ENCODE measurements at places on chromosomes 3 and 15.

DNA sequence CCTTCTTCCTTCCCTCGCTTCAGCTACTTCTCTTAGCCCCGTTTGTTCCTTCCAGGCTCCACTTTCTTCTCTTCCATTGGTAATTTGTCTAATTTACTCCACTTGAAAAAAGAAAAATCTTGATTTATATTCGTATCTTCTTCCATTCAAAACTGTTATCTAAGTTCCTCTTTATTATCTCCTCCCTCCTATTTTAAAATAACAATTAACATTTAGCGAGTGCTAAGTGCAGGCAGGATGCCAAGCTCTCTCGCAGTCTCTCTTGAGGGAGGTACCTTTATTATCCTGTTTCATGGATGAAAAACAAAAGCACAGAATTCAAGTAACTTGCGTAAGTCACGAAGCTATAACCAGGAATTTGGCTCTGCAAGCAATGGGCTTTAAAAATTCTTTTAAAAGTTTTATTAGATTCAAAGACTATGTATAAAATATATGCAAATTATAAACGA, 418.9 kb upstream of the NAALADL2 start:
- DNase-seq, result peak; percentile 64

DNA sequence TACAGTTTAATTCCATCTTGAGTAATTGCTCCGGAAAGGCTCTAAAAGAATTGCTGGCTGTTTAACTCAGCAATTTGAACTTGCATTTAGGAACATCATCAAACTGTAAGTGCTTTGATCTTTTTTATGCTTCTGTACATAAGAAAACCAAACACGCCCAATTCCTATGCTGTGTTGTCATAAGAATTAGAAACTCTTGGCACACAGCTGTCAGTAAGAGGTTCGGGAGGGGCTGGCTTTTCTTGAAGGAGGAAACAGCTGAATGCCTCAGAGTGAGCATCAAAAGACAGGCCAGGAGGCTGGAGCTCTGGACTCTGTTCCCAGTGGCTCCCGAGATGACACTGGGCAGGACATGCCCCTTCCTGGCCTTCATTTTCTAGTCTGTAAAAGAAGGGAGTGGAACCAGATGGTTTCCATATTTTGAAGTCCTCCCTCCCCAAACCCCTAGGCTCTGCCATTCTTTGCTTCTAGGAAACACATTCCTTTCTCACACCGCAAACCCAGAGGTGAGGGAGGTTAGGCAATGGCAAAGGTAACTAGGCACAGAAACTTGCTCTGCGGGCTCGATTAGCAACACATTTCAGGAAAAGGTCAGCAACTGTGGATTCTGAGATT, 73.7 kb upstream of the DLG1 start:
- peak; percentile 90 for DNase-seq

- DNase-seq, result peak; percentile 35
Measured at GRCh38 chr15:48112242-48112641, 8.5 kb upstream of the SLC24A5 start.

GRCh38 chr3:178706411-178706810, 170.2 kb downstream of the KCNMB2 start:
- no peak for DNase-seq

- peak; percentile 69 for DNase-seq
Measured at GRCh38 chr3:123096731-123097130, 29.9 kb downstream of the PDIA5 start.

- no peak for DNase-seq
Measured at GRCh38 chr15:78630886-78631633, 9.9 kb downstream of the CHRNB4 start.

DNA sequence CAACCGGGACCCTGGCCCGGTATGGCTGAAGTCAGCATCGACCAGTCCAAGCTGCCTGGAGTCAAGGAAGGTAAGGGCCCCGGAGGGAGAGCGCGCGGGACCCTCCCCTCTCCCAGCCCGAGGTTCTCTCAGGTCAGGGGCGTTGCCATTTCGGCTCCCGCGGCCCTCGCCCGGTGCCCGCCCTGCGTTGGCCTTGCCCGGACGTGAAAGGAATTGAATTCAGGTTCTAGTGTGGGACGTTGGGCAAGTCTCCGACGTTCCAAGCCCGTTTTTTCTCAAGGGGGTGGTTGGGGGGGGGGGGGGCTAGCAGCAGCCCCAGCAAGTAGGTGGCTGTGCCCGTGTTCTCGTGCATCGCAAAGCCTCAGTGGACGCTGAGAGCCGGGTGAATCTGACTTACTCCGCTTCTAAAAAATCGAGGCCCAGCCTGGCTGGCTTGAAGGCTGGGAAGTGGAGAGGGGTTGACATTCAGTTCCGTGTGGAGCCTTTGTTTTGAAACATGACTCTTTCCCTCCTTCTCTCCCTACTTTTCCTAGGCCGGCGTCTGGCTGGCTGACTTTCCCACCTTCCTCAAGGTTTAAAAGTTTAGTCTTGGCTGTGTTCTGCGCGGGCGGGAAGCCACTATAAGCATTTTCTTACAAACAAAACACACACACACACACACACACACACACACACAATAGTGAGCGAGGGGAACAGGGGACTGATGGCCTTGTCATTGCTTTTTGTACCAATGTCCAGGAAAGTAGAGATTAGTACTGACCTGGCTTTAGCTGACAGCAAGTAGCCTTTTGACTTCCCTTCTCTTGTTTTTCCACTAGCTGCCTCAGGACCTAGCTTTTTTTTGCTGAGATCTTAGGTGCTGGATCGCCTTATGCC, at the start of gene UTS2B:
Gene UTS2B, minus strand, starts transcription at position 873 of the 876 bp plus-strand sequence. CDS start 48,337 bp downstream, outside the sequence.
- peak; percentile 53 for DNase-seq

GRCh38 chr3:187967993-187968392, 186.0 kb upstream of the LPP start:
- peak; percentile 27 for DNase-seq

DNA sequence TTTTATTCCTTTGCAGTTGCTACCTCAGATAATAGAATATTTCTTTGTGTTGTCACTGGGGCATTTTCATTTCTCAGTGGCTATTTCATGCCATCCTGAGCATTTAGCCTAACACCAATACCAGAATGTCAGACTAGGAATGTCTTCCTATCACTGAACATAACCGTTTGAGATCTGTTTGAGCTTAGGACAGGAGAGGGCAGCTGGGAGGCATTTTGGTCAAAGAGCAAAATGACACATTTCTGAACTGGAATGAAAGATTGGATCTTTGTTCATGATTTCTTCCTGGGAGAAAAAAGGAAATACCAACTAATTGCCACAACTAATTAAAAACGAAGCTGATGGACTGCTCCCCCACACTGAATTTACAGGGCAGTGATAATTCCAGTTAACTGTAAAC, 921.3 kb upstream of the NR2F2 start:
- DNase-seq, result no peak

GRCh38 chr3:112739252-112739965, 98.5 kb upstream of the CCDC80 start:
- peak; percentile 38 for DNase-seq

GRCh38 chr3:82474711-82475110, 713.3 kb upstream of the GBE1 start:
- peak; percentile 32 for DNase-seq

- DNase-seq, result peak; percentile 41
Measured at GRCh38 chr15:73923488-73924164, 2.6 kb upstream of the LOXL1 start.

- DNase-seq, result no peak
Measured at GRCh38 chr15:35104526-35105147, 19.5 kb upstream of the NANOGP8 start.

DNA sequence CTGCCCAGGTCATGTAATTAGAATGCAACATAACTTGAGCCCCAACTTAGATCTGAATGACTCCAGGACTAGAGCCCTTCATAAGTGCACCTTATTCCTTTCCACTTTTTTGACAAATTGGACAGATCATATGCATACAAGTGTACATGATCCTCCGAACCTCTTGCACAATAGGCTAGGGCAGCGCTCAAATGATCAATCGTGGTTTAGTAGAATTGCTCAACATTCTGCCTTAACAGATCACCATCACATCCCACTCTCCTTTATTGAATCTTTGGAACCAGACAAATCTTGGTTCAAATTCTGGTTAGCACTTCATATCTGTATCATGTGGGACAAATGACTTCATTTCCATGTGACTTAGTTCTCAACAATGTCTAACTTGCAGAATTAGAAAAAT, 106.8 kb upstream of the CDIN1 start:
- DNase-seq, result peak; percentile 26

DNA sequence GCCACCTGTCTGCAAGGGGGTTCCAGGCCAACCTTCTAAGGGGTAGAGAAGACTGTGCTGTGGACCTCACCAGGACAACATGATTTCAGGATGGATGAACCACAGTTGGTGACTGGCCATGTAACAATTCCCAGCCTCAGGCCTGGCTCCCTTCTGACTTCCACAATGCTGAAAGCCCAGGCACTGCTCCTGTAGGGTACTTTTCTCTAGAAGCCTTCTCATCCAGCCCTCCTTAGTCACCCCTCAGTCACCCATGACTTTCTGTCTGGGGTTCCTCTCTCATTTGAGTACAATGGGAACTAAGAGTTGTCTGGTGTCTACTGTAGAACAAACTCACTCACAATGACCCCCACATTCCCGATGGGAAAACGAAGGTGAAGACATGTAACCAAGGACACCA, 8.6 kb downstream of the ALS2CL start:
- DNase-seq, result no peak

- no peak for DNase-seq
Measured at GRCh38 chr15:84699538-84700191, 16.3 kb downstream of the SEC11A start.

GRCh38 chr15:25470230-25470629, 31.4 kb upstream of the UBE3A start:
- no peak for DNase-seq

DNA sequence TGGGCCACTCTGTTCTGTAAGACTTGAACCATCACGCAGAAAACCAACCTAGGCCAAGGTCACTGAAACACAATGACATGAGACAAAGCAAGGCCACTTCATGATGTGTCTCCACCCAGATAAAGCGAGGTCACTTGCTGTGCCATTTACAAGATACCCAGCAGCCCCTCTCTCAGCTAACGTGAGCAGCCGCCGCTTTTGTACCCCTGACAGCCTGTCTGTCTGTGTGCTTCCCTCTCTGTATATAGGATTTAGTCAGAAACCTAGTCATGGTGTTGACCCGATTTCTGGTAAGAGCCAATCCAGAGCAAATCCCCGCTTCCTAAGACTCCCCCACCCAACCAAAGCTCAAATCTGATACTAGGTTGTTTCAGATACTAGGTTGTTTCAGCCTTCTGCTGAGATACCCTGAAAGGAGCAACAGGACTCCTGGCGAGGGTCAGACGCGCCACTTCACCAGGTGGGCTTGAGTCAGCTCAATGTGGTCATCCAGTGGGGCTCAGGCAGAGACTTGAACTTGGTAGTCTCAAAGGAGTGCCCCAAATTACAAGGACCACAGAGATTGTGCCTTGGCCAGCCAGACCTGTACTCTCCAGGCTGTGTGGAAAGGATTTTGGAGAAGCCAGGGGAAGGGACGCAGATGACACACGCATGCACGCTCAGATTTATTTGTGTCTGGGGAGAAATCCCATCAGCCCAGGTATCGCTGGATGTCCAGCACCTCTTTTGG, 3.1 kb upstream of the ZXDC start:
- no peak for DNase-seq

DNA sequence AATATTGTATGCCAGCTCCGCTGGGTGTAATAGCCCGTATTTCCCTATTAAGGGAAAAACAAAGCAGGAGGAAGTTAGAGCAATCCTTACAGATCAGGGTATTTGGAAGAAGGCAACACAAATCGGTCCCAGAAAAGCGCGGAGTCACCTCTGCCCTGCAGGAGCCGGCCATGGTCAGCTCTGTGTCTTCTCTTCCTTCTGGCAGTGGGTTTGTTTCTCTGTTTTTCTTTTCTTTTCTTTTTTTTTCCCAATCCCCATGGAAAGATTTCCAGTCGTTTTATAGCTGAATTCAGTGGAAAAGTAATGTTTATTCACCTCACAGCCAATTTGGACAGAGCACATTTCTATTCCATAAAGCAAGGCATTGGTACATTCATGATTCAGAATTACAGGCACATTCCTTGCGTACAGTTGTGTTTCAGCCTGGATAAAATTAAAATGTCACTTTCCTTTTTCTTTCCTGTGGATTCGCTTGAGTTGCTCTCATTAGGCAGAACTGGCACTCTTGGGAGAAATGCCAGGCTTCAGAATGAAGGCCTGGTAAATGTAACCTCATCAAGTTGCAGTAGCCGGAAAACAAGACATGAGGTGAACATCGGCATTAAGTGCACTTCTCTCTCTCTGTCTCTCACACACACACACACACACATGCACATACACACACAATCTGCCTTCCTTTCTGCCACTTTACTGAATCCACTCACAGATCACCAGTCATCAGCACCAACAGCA, 204.5 kb upstream of the UBE2E1 start:
- no peak for DNase-seq

DNA sequence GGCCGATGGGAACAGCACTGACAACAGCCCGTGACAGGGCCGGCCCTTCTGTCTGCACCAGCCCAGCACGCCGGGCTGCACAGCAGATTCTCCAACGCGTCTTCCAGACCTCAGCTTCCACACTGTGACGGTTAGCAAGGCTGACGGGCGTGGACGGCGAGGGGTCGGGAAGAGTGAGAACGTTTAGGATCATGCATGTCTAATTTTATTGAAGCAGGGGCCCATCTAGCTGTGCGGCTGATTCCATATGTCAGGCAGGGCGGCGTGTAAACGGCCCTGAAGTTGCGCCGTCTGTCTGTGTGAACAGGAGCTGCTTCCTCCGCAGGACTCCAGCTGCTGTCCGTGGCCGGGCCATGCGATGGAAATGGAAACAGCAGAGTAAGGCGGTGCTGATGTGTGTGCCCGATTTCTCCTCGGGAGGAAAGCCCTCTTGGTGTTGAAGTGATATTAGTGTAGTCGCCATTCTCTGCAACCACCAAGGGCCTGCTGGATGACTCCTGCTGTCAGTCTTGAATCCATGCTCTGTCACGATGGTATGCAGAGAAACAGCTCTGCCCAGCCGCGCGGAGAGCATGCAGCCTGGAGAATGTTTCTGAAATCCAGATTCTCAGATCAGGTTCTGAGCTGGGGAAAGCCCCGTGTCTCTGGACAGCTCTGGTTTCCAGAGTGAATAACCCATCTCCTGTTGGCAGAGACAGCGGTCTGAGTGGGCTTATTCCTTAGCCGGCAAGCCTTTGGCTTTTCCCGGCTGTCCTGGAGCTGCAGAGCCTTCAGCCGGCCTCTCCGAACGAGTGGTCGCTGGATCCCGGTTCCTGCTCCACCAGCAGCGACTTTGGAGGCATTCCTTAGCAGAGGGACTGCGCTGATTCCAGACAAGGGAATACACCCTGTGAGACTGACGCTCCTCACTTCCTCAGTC, 158.1 kb upstream of the UBE3A start:
- peak; percentile 34 for DNase-seq

DNA sequence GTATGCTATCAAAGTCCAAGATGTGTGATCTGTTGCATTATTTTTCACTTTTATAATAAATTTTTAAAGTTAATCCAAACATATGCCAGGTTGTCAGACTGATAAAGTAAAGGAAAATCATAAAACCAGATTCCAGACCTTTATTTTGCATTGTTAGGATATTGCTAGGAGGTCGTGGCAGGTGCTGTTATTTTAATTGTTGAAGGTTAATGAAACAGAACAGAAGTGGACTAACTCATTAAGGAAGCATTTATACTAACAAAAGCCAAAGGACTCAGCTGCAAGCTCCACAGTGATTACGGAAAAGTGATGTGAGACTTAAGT, 63.1 kb downstream of the DCLK3 start:
- DNase-seq, result no peak

- DNase-seq, result no peak
Measured at GRCh38 chr3:38318766-38319671, 27.6 kb upstream of the XYLB start.

Data from fibroblast of upper back skin (primary cell).